ENCODE measurements at places on chromosomes 6 and 20.

DNA sequence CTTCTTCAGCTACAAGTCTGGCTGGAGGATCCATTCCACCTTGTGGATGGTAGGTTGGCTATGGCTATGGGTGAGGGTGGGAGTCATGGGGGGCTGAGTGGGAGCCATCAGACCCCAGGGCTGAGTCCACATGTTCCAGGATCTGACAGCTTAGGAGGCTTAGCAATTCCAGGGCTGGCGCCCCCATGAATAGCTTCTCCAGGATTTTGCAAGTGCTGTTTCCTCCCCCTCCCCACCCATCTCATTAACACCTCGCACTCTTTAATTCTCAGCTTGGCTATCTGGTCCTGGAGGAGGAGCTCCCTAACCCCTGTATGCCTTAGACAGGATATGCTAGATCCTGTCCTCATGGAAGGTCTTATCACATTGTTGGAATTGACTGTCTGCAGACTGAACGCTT is 39.0 kb upstream of the ANGPT4 start:
- no peak for DNase-seq

- no peak for DNase-seq
Observed at GRCh38 chr6:99195986-99196655, 153.4 kb downstream of the FAXC start.

DNA sequence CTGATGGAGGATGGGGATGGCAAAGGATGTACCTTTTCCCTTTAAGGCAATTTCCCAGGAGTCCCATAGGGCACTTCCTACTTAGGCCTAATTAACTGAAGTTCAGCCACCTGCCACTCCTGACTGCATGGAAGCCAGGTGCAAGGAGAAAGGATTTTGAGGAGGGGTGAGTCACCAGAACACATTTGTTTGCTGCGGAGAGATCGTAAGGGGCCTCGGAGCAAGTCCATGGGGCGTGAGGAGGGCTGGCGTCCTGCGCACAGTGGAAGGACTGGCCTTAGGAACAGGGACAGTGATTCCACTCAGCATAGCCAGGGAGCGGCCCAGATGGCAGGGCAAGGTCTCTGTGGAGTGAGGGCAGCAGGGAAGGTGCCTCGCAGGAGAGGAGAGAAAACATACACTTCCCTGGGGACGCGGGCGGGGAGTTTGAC is 11.8 kb upstream of the MAP1LC3A start:
- no peak for DNase-seq

- DNase-seq, result no peak
Observed at GRCh38 chr20:34983089-34983820, 27.6 kb downstream of the MYH7B start.

DNA sequence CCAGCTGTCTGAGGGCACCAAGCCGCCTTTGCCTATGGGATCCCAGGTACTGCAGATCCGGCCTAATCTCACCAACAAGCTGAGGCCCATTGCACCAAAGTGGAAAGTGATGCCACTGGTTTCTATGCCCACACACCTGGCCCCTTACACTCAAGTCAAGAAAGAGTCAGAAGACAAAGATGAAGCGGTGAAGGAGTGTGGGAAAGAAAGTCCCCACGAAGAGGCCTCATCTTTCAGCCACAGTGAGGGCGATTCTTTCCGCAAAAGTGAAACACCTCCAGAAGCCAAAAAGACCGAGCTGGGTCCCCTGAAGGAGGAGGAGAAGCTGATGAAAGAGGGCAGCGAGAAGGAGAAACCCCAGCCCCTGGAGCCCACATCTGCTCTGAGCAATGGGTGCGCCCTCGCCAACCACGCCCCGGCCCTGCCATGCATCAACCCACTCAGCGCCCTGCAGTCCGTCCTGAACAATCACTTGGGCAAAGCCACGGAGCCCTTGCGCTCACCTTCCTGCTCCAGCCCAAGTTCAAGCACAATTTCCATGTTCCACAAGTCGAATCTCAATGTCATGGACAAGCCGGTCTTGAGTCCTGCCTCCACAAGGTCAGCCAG is 283.0 kb downstream of the TSHZ2 start:
- no peak for DNase-seq

- no peak for DNase-seq
Observed at GRCh38 chr20:22962567-22963439, 72.3 kb upstream of the SSTR4 start.

DNA sequence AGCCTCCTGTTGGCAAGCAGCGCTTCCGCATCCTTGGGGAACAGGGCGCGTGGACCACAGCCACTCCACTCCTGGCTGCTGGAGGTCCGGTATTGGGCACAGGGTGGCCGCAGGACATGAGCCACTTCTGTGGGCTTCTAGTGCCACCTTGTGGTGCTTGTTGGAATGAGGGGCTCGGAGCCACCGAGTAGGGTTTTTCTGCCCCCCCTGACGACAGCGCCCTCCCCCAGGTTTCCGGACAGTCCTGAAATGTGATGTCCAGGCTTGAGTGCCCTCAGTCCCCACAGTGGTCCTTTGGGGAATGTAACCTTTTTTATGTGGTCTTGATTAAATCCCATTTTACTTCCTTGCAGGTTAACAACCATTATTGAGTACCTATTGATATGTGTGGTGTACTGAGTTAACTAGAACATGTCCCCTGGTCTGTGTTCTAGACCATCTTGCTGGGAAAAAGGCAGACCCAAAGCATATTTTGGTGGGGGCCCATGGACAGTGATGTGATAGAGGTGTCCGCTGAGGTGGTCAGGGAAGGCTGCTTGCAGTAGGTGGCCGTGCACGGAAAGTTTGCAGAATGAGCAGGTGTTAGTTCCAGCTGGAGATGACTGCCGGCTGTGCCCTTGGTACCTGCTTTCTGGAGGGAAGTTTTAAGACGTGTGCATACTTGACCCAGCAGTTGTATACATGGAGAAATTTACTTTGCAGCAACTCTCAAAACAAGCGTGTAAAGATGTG is 70.0 kb downstream of the PTPN1 start:
- DNase-seq, result peak; percentile 86

GRCh38 chr20:63915471-63915870 is 20.5 kb downstream of the DNAJC5 start:
- DNase-seq, result no peak

DNA sequence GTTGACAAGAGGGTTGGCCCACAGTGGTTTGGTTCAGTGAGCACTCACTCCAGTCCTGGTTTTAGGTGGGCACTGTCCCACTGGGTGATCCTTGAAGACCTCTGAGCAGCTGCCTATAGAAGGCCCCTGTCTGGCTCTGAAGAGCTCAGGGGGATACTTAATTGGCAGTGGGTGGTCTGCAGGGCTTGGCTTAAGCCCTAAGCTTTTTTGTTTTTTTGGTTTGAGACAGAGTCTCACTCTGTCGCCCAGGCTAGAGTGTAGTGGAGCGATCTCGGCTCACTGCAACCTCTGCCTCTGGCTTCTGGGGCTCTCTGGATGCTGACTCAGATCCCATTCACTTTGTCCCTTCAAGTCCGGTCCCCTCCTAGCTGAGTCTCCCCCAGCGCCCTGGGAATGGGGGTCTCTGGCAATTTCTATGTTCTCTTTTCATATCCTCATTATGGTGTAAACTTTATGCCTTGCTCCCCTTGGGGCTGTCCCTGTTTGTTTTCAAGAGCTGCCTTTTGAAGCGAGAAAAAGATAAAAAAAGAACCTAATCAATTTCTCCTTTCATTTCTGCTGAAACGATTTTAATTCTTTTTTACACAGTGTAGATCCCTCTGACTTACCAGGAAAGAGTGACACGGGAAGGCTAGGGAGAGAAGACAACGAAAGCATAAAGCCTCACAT is 12.2 kb upstream of the KCNG1 start:
- DNase-seq, result no peak

GRCh38 chr6:85361643-85362014 is 88.3 kb upstream of the NT5E start:
- no peak for DNase-seq

- no peak for DNase-seq
Observed at GRCh38 chr6:69647726-69648125, 149.1 kb downstream of the LMBRD1 start.

DNA sequence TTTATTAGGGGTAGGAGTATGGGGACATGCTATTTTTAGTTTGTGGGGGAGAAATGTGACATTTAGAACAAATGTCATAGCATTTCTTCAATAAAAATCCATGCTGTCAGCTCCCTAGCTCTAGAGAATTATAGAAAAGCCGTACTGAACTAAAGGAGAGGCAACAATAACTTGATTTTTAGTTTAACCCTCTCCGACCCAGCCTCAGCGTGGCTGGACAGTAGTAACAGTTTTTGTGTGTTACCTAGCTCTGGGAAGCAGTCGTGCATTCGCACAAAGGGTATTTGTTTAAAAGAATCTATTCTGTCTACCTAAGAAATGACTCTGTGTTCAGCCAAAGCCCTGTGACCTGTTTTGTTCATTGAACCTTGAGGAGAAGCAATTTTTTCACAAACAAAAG is 442.4 kb upstream of the SOX4 start:
- no peak for DNase-seq

GRCh38 chr6:117482240-117483003 is at the start of gene DCBLD1:
TSS of gene DCBLD1 (plus strand) at chr6:117482674. CDS start at chr6:117482782, 108 bp downstream.
- DNase-seq, result peak; percentile 95

- no peak for DNase-seq
Observed at GRCh38 chr6:37135835-37136694, 33.9 kb upstream of the PIM1 start.

DNA sequence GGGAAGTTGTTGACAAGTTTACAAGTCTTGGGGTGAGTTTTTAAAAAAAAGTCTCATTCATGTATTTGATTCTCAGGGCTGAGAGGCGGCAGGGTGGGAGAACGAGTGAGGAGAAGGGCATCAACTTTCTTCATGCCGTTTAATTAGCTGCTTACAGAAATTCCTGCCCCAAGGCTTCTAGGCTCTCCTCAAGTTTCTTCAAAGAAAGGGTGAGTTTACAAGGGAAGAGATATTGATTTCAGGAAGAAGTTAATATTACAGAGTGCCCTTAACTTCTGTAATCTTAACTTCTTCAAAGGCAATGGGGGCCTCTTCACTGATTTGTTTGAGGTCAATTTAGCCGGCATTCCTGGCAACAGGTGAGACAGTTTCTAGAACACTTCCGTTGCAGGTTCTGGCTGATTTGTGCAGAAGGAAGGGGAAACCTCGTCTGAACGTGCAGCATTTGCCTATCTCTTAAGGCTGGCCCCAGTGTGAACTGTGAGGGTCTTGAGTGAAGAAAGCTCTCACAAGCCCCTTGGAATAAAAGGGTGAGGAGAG is 3.4 kb upstream of the COL12A1 start:
- DNase-seq, result no peak

- no peak for DNase-seq
Observed at GRCh38 chr6:3320238-3320811, 61.6 kb downstream of the PSMG4 start.

- DNase-seq, result no peak
Observed at GRCh38 chr20:63316502-63316921, 23.5 kb downstream of the COL20A1 start.

DNA sequence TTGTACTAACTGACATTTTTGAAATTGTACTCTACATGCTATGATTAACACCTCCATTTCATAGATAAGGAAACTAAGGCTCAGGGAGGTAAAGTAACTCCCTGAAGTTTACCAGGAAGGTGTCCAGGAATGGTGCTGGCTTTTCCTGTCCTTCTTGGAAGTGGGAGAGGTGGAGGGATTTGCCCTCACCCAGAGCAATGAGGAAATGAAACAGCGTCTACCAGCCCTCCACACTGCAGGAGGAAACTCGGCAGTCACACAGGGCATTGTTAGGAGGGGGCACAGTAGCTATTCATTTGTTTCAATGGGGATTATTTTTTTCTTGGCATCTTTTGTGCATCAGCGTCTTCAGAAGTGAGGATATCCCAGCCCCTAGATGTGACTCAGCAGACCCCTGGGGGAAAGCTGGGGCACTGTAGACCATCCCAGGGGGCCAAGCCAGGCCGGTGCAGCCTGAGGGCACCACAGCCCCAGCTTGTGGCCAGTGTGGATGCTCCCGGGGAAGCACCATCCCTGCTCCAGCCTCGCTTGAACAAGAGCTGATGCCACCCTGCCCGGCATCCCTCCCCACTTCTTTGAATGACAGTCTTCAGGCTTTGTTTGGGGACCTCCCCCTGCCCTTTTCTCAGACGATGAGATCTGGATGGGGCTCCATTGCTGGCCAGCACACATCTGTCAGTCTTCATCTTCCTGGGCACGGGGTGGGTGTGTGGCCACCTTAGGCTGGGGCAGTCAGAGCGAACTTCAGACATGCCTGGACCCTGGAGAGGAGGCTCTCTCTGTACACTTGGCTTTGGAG is 224.4 kb upstream of the PMEPA1 start:
- no peak for DNase-seq

DNA sequence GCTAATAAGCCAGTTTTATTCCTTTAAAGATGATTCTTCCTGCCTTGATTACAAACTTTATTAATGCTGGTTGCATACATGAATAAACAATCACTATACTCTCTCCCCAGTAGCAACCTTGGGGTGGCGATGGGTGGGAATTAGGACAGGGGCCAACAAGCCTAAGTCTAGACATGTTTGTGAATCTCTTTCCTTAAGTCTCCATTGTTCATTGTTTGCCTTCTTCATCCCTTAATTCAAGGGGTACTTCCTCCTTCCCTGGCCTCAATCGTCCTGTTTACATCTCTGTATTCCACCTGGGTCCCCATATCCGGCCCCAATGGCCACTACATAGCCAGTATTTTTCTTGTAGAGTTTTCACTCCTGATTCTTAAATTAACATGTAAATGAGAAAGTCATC is 66.0 kb downstream of the ARHGAP18 start:
- no peak for DNase-seq

- DNase-seq, result no peak
Observed at GRCh38 chr6:8860671-8861070, 425.3 kb upstream of the SLC35B3 start.

- DNase-seq, result peak; percentile 28
Observed at GRCh38 chr20:34703424-34704176, 544 bp upstream of the TP53INP2 start.

DNA sequence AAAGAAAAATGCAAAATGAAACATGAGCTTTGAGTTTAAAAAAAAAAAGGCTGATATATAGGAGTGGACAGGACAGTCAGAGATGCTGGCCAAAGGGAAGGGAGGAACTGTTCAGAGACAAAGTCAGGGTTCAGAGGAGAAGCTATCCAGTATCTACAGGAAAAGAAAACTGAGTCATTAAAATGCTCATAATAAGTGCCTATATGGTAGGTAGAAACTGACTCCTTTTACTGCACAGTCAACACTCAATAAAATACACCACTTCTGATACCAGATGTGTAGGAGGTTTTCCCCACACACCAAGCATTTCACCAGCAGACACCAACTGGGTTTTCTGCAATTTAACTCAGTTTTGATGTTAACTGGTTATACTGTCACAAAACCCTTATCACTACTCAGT is 32.9 kb downstream of the FRK start:
- DNase-seq, result no peak

GRCh38 chr6:32816746-32817204 is at the start of gene HLA-DOB:
TSS of gene HLA-DOB (minus strand) at chr6:32817002. CDS start at chr6:32816951, 51 bp downstream.
- DNase-seq, result no peak

GRCh38 chr6:25981568-25982263 is 19.1 kb downstream of the TRIM38 start:
- DNase-seq, result no peak

GRCh38 chr20:50645253-50646068 is 45.9 kb downstream of the RIPOR3 start:
- peak; percentile 93 for DNase-seq

DNA sequence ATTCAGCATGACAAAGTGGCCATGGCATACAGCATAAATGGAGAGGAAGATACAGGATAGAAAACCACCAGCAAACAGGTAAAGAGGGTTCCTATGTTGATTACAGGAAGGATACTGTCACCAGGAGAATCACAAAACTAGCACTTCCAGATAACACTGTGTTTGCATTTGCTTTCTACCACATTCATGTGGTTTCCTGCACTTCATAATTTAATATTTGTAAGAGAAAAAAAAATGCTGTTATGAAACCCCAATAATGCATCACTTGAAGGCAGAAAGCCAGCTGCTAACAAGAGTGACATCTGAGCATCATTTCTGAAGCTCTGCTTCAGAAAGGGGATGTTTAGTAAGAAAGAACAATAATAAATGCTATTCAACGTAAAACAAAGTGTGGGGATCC is 106.6 kb downstream of the ATXN1 start:
- no peak for DNase-seq
